Prostate gland (tissue), 2 donors: ENCODE measurements at places on chromosomes 2 and 18. TPM values are rescaled to one million over a fixed set of nuclear protein-coding genes. Genes with fewer than 3 reads are reported as not detected.

Gene HOXD8
- 10.4 TPM for total RNA-seq

Gene LYG1
- 2.8 TPM for total RNA-seq

Gene G6PC2
- total RNA-seq, result not detected

Gene SLC19A3
- total RNA-seq, result 1.3 TPM

Gene SCN3A
- 1.6 TPM for total RNA-seq

GRCh38 chr18:58941426-58942099, 76.9 kb downstream of the ZNF532 start:
- no peaks in the 10 kb centered on the region for H3K27me3 ChIP-seq
- DNase-seq, result no peak
- peaks cover 6% of the 10 kb centered on the region for H3K4me1 ChIP-seq
- no peaks in the 10 kb centered on the region for H3K36me3 ChIP-seq
- H3K4me3 ChIP-seq, result no peak overlapping the region

GRCh38 chr2:219277703-219278654, 1.2 kb upstream of the DNAJB2 start:
- no peak overlapping the region for H3K4me3 ChIP-seq
- H3K27me3 ChIP-seq, result no peaks in the 10 kb centered on the region
- H3K27ac ChIP-seq, result peak overlapping the region; percentile 94
- peaks cover 13% of the 10 kb centered on the region for H3K4me1 ChIP-seq
- H3K36me3 ChIP-seq, result no peaks in the 10 kb centered on the region

GRCh38 chr2:238655974-238656722, 191.7 kb upstream of the TWIST2 start:
- no peak overlapping the region for H3K27ac ChIP-seq
- H3K4me1 ChIP-seq, result no peaks in the 10 kb centered on the region
- no peak for DNase-seq
- H3K4me3 ChIP-seq, result no peak overlapping the region

- no peak overlapping the region for H3K4me3 ChIP-seq
- H3K27me3 ChIP-seq, result no peaks in the 10 kb centered on the region
- no peak overlapping the region for H3K27ac ChIP-seq
- H3K4me1 ChIP-seq, result no peaks in the 10 kb centered on the region
- DNase-seq, result no peak
- H3K36me3 ChIP-seq, result no peaks in the 10 kb centered on the region
Observed at GRCh38 chr2:216829533-216829932, 30.3 kb downstream of the TNP1 start.

GRCh38 chr2:102703748-102704147, 58.1 kb upstream of the TMEM182 start:
- H3K4me1 ChIP-seq, result no peaks in the 10 kb centered on the region
- no peaks in the 10 kb centered on the region for H3K27me3 ChIP-seq
- no peak overlapping the region for H3K27ac ChIP-seq

- peak overlapping the region; percentile 47 for H3K27ac ChIP-seq
- no peak overlapping the region for H3K4me3 ChIP-seq
- H3K36me3 ChIP-seq, result no peaks in the 10 kb centered on the region
- DNase-seq, result no peak
Observed at GRCh38 chr2:12897181-12897580, 180.4 kb downstream of the TRIB2 start.

DNA sequence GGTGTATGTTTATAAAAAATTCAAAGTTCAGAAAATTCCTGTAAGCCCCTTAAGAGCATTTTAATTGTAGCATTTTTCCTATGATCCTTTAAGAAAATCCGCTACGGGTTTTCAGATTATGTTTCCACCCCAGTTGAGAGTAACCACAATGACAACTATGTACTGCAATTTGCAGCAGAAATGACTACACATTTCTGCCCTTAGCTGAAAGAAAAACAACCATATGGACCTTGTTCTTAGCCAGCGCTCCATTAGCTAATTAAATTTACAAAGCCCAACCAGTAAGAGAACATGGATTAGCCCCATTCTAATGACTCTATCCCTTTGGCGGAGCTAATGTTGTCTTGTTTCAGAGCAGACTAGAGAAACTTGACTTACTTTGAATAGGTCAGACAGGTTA, 247.6 kb downstream of the SLC8A1 start:
- H3K4me1 ChIP-seq, result no peaks in the 10 kb centered on the region
- H3K36me3 ChIP-seq, result no peaks in the 10 kb centered on the region
- DNase-seq, result no peak
- no peak overlapping the region for H3K27ac ChIP-seq
- no peaks in the 10 kb centered on the region for H3K27me3 ChIP-seq
- no peak overlapping the region for H3K4me3 ChIP-seq

DNA sequence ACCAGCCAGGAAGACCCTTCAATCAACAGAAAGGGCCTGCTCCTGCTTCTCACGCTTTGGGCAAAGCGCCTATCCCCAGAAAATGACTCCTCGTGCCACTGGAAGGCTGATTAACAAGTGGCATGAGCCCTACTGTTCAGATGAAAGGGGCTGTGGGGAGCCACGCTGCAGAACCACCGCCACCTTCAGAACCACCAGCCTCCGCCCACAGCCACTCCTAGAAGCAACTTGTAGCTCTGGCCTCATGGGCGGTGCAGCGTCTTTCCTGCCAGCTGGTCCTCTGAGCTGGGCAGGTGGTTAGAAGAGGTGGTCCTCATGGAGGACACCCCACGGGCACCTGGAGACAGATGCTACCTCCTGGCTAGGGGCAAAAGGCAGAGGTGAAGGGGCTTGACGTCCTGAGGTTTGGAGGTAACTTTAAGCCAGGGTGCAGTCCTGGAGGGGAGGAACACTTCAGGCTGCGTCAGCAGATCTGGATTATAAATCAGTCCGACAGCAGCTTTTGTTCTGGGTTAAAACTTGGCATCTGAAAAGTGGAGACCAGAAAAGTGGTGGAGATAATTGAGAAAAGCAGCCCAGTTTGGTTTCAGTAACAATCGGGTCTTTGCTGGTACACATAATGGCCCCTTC, 861 bp upstream of the SEMA4C start:
- peaks cover 11% of the 10 kb centered on the region for H3K4me1 ChIP-seq
- H3K27ac ChIP-seq, result peak overlapping the region; percentile 99
- H3K4me3 ChIP-seq, result peak overlapping the region; percentile 100
